ENCODE measurements at places on chromosomes 13 and 19.

GRCh38 chr19:2457394-2458037, 757 bp upstream of the LMNB2 start:
- DNase-seq: no peak

DNA sequence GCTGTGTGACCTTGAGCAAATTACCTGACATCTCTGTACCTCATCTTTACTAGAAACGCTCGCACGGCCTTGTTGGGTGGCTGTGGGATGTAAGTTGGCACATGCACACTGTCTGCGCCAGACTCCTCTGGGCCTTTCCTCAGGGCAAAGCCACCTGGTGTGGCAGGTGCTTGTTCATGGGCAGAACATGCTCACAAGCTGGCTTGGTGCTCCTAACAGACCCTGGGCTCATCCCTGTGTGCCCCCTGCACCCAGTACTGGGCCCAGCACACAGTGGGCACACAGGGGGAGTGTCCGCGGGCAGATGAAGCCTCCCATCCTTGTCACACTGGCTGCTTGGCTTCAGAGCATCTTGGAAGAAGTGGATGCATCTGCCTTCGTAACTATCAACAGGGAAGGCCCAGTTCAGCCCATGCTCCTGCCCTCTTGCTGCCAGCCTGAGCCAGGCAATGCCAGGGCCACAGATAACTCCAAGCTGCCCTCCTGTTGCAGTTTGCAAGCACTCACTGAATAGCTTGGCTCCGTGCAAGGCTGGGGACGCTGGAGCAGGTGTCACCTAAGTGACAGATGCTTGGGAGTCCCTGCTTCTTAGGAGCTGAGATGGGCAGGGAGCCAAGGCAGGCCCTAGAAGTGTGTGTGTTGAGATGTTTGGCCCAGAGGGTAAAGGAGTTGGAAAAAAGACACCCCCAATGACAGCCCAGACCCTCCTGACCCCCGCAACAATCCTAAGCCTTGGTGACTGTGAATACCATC, 123.9 kb downstream of the TUBA3C start:
- DNase-seq: no peak

GRCh38 chr13:46378411-46378810, 8.6 kb downstream of the RUBCNL start:
- no peak for DNase-seq

DNA sequence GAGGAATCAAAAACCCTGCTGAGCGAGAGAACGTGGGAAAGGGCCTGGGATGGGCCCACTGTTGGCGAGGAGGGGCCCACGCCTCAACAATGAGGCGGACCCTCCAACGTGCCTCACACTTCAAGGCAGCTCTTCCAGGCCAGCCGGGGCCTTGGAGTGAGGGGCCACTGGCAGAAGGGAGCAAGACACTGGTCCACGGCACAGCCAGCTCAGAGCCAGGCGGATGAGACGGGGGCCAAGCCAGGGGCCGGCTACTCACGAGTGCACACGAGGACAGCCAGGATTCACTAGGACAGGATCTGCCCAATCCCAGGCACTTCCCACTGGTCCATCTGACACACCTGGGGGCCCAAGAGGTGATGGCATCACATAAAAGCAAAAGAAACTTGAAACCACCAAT, 20.5 kb downstream of the ELL start:
- DNase-seq: no peak

DNA sequence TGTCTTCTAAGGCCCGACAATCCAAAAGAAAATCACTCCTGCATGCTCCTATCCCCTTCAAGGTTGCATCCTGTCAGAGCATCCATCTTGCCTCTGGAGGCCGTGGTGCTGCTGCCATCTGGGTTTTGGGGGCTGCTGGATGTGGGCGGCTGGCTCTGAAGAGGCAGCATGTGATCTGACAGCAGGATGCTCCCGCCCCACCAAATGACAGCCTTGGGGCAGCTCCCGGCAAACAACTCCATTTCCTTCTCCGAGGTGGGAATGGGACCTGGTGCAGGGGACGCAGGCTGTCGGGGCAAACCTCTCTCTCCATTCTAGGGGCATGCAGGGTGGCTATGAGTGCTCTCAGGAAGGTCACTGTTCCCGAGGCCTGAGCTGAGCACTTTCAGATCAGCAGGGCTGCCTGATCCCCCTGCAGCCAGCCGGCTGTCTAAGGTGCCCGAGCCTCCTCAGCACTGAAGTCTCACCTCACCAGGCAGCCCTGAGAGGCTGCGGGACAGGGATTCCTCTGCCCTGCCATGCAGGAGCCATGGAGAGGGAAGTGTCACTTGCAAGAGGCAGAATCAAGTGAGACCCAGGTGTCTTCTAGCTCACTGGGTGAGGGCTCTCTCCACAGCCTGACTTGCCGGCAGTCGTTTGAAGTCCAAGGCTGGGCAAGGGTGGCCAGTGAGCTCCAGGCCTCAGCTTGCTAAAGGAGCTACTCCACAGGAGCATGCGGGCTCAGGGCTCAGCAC, 28.8 kb downstream of the TSSK6 start:
- DNase-seq: no peak

GRCh38 chr13:21925720-21926119, 254.8 kb downstream of the FGF9 start:
- DNase-seq: no peak

DNA sequence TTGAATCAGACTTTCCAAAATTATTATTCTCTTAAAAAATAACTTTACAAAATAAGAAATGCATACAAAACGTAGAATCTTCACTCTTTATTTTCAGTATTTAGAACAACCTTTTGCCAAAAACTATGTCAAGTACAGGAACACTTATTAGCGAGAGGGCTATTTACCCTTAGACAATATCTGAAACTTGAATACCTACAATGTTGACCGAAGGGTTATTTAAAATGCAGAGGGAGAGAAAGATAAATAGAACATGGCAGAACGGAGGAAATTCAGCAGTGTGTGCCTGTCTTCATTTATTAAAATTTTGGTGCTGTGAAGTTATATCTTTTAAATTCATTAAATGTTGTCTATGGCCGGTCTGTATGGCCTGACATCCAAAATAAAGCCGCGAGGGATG, 198.8 kb downstream of the EFNB2 start:
- DNase-seq: no peak

GRCh38 chr13:77749344-77749880, 51.9 kb downstream of the SLAIN1 start:
- no peak for DNase-seq

GRCh38 chr19:48750771-48751504, 1.5 kb downstream of the FUT1 start:
- no peak for DNase-seq

- no peak for DNase-seq
Measured at GRCh38 chr19:7126132-7126531, 56.6 kb downstream of the ZNF557 start.

DNA sequence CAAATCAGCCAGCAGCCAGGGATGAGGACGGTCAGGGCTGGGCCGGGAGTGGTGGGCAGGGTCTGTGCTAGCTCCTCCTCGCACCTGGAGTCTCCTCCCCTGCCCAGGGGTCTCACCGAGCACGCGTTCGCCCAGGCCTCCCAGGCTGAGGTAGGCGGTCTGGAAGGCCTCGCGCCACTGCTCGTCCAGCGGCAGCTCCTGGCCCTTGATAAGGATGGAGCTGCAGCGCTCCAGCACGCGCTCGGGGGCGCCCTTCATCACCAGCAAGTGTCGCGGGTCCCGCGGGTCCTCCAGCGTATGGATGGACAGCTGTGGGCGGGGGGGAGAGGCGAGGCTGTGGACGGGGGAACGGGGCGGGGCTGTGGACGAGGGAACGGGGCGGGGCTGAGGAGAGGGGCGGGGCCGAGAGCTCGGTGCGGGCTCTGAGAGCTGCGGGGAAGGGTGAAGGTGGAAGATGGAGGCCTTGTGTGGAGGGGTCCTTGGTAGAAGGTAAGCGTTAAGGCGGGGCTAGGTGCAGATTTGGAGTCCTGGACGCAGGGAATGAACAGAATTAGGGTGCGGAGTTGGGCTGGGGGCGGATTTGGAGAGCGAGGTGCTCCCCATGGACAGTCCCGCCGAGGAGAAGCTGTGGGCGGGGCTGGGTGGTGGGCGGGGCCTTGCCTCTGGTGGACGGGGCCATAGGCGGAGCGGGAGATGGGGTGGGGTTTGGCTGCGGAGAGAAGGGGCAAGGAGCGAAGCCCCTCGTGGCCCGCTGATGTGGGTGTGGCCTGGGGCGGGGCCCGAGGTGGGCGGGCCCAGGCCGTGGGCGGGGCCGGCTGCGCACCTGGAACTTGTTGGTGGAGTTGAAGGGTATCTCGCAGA, 5.7 kb downstream of the ATP4A start:
- no peak for DNase-seq

DNA sequence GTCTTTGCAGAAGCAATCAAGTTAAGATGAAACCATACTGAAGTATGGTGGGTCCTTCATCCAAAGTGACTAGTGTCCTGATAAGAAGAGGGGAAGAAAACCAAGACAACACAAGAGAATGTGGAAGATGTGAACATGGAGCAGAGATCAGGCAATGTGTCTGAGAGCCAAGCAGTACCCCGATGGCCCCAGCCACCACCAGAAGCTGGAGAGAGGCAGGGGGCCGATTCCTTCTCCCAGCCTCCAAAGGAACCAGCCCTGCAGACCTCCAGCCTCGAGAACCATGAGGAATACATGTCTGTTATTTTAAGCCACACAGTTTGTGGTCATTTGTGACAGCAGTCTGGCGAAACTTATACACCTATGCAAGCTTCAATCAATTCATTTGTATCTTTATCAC, 93.2 kb downstream of the IRS2 start:
- DNase-seq: no peak

- no peak for DNase-seq
Measured at GRCh38 chr13:88014527-88014926, 343.4 kb downstream of the SLITRK5 start.

DNA sequence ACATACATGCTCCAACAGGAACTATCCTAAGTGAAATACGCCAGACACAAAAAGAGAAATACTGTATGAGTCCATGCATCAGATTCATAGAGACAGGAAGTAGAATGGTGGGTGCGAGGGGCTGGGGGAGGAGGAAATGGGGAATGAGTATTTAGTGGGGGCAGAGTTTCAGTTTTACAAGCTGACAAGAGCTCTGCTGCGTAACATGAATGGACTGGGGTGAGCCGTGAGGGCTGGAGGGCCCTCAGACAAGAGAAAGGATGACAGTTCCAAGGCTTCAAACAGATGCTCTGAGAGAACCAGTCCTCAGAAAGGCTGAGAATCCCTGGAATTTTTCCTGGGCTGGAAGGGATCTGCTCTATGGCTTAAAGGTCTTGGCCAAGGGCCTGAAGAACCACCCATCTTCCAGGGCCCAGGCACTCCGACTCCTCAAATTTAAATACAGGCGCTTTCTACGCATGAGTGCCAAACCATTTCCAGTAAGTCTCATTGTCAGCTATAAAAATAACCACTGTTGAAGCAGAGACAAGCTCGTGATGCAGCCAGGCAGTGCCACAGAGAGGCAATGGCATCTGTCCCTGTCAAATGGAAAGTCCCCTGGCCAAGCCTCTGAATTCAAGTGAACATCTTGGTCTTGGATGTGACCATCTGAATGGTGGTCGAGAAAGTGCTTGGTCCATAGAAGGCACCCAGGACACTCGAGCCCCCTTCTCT, 17.5 kb downstream of the KLF2 start:
- peak; percentile 44 for DNase-seq

DNA sequence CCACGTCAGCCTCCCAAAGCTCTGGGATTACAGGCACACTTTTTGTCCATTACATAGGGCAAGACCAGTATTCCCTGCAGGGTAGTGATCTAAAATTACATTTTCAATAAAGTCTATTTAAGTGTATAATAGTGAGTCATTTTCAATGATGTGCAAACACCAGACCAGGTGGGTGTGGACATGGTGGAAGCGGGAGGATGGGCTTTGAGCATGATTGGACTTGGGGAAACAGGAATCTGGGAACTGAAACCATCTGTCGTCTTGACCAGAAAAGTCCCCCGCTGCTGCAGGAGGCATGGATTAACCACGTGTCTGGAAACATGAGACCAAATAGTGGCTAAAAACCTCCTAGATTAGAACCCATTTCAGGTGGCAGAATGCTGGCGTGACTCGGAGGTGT, 4.9 kb downstream of the FXYD3 start:
- DNase-seq: peak; percentile 37

GRCh38 chr19:11505504-11506100, at the start of gene ZNF653:
Gene ZNF653, minus strand, starts transcription at chr19:11505839. Its CDS starts 53 bp downstream, at chr19:11505786.
- DNase-seq: peak; percentile 86

- no peak for DNase-seq
Measured at GRCh38 chr13:30354493-30355383, 47.4 kb upstream of the KATNAL1 start.

DNA sequence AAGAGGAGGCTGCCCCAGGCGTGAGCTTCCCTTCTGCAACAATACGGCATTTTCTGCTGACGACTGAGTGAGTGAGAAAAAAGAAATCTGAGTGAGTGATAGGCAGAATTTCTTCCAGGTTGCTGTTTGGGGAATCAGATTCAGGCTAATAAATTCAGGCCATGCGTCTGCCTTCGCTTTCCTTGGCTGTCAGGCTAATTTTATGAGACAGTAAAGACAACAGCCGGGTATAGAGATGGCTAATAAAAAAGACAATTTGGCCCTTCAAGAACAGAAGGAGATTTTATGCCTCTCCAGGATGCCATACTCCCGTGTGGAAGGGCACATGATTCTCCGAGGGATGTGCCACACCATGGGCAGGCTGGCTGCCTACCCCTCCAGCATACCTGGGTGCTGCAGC, 145.9 kb upstream of the UBL3 start:
- no peak for DNase-seq

- no peak for DNase-seq
Measured at GRCh38 chr13:76048675-76049375, 412.7 kb downstream of the LMO7 start.

- DNase-seq: no peak
Measured at GRCh38 chr13:39877134-39877533, 221.7 kb downstream of the COG6 start.

DNA sequence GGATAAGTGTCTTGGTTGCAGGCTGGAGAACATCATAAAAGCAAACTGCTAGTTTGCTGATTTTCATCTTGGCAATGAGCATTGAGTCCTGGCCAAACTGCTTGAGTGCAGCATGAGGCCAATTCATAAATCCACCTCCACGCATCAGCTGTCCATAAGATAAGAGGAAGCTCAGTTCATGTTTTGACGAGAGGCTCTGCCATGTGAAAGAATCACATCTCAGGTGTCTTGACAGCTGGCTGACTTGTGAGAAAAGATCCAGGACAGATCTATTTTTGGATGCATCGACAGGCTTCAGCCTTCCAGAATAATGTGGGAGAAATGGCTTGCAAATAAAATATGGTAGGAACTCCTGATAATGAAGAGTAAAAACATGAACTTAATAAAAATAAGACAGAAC, 5.4 kb upstream of the ZNF682 start:
- DNase-seq: no peak

- DNase-seq: no peak
Measured at GRCh38 chr13:27170221-27170515, 1.4 kb downstream of the USP12 start.

GRCh38 chr19:44024900-44025216, 321 bp upstream of the ZNF222 start:
- DNase-seq: no peak

- no peak for DNase-seq
Measured at GRCh38 chr19:925087-925525, 729 bp upstream of the ARID3A start.

- no peak for DNase-seq
Measured at GRCh38 chr19:46717716-46718143, 816 bp upstream of the PRKD2 start.
